ENCODE measurements at places on chromosomes 2 and 18.
A peak's percentile ranks its signal among the peaks of the same experiment; 100 is the strongest.

GRCh38 chr18:457521-458412 is 42.7 kb downstream of the COLEC12 start:
- DNase-seq: no peak

DNA sequence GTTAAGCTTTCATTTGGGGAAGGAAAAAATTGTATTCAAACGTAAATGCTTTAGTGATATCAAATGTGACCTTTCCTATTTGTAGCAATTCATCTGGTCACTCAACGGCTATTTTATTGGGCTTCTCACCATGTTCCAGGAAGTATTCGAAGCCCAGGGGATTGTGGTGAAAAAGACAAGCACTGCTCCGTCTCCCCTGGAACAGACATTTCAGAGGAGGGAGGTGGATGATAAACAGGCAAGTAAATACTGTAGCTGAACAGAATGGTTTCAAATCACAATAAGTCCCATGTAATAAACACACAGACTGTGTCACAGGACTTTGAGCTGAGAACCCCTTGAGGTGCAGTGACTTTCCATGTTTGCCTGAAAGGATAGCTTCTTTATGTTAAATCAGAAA is 464.7 kb upstream of the HNRNPA3 start:
- no peak for DNase-seq

DNA sequence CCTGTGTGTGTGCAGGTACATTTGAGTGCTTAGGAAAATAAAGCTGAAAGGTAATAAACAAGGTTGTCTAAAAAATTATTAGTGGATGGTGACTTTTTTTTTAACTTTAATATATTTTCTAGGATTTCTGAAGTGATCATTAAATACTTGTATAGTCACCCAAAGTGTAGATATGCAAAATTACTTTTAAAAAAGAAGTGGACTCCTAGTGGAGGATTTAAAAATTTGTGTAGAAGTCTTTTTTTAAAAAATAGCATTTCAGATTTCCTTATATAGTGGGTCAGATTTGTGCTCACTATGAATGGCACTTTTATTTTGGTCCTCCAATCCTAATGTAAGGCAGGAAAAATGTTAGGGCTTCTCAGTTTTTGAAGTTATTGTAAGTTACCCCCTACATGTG is 3.9 kb downstream of the GORASP2 start:
- DNase-seq: no peak

DNA sequence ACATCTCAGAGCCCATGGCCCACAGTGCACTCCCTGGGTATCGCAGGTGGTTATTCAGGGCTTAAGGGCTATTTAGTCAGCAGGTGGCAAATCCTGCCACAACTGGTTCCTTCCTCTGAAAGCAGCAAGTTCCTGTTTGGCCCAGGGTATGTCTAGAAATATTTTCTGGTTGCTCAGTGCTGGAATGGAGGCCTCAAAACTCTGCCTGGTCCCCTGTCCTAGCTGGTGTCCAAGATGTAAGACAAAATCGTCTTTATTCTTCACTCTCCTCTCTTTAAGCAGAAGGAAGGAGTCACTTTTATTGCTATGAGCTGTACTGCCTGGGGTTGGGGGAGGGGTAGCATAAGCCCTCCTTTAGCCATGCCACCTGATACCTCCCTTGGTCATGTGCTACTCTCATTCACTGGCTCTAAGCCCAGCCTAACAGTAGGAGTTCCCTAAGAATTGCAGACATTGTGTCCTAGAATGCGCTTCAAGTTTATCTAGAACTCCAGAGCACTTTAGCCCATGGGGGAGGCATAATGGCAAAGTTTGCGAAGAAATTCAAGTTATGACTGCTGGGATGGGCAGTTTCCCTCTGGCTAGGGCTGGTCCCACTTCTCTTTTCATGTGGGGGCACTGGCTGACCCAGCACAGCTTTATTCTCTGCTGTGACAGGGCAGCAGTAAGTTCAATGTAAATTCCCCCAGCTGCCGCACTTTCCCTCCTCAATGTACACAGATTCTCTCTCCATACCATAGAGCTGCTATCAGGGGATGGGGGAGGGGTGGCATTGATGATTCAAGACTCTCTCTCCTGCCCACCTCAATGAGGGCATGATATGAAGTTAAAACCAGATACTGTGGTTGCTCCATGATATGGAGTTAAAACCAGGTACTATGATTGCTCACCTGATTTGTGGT is 27.1 kb upstream of the CWC22 start:
- DNase-seq: no peak

GRCh38 chr2:27322301-27322765 is 564 bp downstream of the MPV17 start:
- DNase-seq: no peak

- no peak for DNase-seq
Observed at GRCh38 chr2:179861416-179862067, at the start of gene ZNF385B. ZNF385B (minus strand) TSS chr2:179861612.

DNA sequence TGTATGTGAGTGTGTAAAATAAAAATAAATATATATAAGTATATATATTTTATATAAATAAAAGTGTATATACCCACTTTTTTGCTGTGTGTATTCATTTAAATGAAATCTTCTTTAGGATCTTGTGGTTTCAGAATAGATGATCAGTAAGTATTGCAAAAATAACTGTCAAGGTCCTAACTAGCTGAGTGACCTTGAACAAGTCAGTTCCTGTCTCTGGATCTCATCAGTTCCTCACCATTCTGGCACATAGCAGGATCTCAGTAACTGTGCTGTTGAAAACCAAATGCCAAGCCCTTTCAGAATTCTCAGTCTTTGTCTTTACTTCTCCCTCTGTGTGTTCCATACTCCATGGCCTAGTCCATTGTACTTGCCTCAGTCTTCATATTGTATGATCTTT is 115.3 kb upstream of the CXCR4 start:
- DNase-seq: no peak

DNA sequence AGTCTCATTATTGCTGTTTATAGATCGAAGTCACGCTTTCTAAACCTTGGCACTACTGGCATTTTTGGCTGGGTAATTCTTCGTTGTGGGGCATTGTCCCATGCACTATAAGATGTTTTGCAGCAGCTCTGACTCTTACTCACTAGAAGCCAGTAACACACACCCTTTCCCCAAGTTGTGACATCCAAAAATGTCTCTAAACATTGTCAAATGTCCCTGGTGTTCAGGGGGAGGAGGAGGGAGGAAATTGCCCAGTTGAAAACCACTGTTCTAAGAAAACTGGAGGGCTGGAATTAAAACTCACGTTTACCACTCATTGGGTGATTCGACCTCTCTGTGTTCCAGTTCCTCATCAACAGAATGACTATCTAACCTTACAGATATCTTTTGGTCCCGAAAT is 115.7 kb upstream of the KLF7 start:
- no peak for DNase-seq

DNA sequence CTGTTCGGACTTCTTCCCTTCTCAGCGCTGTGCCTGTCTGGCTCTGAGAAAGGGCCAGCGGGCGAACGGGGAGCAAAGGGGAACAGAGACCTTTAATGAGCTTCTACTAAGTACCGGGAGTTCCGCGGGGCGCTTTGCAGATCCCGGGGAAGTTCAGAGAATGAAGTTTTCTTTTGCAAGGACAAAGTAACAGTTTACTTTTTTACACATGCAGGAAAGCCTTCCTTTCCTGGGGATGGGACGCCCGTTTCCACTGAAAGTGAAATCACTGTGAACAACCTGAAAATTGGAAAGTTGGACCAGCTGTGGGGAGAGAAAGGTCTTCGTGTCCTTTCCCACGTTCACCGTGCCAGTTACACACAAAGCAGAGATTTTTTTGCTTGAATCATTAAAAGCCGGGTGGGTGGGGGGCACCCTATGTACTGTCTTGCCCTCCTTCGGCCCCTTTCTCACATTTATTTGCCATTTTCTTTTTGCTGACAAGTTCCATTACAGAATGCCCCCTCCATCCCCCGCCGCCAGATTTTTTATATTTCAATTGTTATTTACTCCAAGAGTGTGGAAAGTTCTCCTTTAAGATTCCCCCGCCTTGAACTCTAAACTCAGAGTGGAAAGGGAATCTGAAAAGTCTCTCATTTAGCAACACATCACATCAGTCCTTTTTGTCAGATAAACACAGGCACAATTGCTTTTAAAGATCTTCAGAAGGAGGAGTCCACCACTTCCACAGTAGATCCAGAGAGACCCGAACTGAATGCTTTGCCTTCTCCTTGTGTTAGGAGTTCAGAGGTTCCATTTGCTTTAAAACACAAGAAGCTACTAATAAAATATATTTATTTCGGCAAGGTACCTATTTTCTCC is 1.1 kb upstream of the FN1 start:
- DNase-seq: peak; percentile 5

DNA sequence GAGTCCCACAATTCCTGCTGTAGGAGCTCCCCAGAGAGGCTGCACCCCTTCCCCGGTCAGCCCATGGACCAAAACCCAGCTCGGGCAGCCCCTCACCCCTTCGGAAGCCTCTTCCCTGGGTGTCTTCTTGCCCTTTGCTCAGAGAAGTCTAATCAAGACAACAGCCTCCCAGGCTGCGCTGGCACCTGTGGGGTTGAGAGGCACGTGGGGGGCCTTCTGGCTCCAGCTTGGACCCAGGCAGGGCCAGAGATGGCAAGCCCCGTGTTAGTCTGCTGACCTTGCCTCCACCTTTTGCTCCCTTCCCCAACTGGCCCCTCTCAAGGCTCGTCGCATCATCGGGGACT is 10.4 kb downstream of the SLC4A3 start:
- DNase-seq: no peak

- DNase-seq: no peak
Observed at GRCh38 chr2:11612553-11613215, 57.3 kb downstream of the NTSR2 start.

- no peak for DNase-seq
Observed at GRCh38 chr2:220147161-220148038, 520.0 kb downstream of the SLC4A3 start.

DNA sequence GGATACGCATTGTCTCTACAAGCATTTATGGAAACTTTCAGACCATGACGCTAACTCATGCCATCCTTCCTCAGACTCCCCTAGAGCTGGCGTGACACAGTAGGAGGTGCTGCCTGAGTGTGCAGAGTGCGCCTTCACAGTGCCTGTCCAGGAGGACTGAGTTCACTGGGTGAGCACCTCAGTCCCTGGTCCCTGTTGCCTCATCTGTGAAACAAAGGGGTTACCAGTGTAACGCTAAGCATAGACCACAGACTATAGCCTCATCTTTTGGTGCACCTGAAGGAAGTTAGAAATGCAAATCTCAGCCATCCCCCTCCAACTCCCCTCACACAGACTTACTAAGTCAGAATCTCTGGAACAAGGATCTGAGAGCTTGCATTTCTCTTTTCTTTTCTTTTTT is 142.8 kb downstream of the TMEM17 start:
- DNase-seq: no peak

GRCh38 chr2:174846941-174847938 is 83.0 kb upstream of the CHRNA1 start:
- DNase-seq: no peak

GRCh38 chr2:162233197-162233596 is 10.0 kb downstream of the FAP start:
- DNase-seq: no peak

DNA sequence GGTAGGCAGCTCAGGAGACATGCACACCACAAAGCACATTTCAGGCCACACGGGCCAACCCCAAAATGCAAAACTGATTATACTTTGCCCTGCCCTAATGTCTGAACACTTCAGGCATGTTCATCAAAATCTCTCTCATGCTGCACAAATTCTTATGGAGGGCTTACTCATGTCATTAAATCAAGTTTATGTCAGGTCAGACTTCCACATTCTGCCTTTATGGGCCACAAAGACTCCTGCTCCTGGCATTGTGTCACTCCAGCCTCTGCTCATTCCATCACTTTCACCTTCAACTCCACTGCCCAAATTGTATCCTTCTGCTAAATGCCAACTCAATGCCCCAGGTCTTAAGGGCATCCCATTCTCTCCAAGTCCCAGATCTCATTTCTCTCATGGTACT is 9.2 kb downstream of the UXS1 start:
- no peak for DNase-seq

DNA sequence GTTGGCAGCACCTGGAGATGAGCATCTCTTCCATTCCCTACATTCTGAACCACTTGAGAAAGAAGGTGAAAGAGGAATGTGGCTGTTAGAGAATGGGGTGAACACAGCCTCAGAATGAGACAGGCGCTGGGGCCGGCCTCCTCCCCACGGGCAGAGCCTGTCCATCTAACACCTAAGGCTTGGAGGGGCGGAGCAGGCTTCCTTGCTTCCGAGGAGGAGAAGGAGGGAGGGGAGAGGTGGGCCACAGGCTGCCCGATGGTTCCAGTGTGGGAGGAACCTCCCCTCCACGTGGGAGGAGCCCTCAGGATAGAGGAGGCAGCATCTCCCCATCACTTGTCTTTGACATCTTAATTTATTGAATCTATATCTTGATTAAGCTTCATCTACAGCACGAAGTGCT is 68.6 kb downstream of the CIB4 start:
- no peak for DNase-seq

GRCh38 chr18:43129946-43130524 is 14.6 kb upstream of the RIT2 start:
- DNase-seq: no peak

DNA sequence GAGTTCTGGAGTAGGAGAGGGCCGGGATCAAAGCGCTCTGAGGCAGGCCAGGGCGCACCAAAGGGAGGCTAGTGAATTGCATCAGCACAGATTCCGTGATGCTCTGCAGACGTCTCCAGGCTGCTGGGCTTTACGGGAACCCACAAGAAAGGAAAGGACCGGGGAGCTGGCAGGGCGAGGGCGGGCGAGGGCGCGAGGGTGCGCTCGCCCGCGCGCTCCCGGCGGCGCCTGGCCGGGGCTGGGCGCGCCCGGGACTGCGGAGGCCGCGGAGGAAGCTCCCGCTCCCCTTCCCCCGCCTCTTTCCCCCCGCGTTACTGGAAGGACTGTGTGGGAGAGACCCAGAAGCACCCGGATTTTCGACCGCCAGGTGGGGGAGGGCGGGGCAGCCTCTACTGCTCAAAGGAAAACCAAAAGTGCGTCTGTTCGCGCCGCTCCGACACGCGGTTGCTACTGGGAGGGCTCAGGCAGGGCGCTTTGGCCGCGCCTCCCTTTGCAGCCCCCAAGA is 2.4 kb upstream of the FOSL2 start:
- peak; percentile 91 for DNase-seq

- no peak for DNase-seq
Observed at GRCh38 chr18:49645841-49646351, 84.0 kb downstream of the LIPG start.

DNA sequence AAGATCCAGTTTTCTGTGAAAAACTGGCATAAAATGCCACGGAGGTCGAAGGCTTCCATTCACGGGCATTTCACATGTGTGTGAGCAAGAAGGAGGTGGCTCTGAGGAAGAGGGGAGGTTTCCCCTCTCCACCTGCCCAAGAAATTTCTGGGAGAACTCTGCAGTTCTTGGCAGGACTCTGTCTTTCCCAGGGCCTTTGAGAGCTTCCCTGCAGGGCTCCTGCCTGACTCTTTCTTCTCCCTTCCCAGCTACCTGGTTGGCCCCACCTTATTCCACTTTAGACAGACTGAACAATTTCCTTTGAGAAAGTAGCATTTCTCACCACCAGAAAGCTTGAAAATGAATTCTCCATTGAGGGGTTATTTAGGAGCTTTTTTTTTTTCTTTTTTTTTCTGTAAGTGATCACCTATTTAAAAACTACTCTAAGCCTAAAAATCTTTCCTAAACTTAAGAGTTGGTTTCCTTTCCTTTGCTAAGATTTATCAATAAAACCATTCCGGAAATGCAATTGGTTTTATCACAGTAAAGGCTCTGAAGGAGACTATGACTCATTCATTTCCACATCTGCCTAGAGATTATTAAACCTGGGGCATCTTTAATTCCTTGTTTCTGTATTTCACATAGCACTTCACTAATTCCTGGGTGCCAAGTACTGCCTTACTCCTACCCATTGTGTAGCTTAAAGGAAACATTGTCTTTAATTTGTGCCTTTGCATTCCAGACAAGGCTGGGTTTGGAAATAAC is 59.3 kb downstream of the UNC80 start:
- no peak for DNase-seq

GRCh38 chr2:229141424-229142025 is 129.6 kb downstream of the PID1 start:
- no peak for DNase-seq

Measured in stimulated activated CD4-positive, alpha-beta T cell treated with anti-CD3 and anti-CD28 coated beads, Interleukin-4, amount 100 ng/mL, for 1 hour (primary cell).